Bone marrow (tissue), 2 donors: ENCODE measurements at places on chromosomes 12 and 14.

DNA sequence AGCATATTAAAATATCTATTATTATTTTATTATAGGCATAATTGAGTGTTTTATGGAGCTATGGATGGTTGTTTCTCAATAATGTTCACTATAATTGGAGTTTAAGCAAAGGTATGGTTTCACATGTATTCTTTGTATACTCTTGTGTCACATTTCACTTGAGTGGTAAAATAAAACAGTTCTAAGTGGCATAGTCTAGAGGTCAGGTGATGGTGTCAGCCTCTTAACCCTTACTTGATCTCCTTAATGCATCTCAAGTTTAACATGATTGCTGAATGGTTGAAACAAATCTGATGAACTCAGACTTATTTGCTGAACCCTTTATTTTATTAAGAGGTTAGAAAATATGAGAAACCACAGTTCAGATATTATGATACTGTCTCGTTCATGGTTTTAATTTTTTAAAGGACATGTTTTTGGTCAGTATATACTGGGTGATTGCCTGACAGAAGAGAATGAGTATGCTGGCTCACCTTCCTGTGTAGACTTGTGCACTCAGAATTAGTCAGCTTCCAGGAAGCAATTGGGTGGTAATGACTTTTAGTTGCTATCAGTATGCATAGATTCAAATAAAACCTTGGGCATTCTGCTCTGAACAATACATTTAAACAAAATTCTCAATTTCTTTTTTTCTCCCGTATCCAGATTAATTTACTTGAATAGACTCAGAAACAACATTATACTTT is 464.6 kb downstream of the PCNX1 start:
- no peak for DNase-seq

DNA sequence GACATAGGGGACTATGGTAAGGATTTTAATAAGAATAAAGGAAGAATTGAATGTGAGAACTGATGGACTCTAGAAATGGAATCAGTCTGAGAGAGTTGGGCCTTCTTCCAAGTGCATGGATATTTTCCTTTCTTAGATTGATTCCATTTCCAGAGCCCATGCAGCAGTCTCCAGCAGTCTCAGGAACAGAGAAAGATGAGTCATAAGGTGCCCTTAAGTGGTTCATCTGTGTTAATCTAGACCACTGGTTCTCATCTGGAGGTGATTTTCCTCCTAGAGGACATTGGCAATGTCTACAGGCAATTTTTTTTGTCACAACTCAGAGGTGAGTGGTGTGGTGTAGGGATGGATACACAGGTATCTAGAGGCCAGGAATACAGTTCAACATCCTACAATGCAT is 25.9 kb downstream of the TRIM9 start:
- DNase-seq = no peak

DNA sequence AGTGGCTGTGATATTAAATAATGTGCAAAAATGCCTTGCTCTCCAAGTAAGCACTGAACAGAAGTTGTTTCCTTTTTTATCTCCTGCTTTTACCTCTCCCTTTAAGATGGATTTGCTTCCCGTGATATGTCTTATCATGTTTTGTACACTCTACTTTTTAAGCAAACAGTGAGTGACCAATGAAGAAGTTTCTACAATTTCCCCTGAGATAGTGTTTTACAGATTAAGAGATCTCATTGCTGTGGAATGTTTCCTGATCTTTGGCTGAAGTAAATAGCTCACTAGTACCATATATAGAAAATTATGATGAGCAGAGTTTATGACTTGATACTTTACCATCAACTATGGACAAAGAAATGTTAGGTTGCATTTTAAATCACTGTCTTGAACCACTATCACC is 184.8 kb upstream of the PDE3A start:
- DNase-seq = no peak

DNA sequence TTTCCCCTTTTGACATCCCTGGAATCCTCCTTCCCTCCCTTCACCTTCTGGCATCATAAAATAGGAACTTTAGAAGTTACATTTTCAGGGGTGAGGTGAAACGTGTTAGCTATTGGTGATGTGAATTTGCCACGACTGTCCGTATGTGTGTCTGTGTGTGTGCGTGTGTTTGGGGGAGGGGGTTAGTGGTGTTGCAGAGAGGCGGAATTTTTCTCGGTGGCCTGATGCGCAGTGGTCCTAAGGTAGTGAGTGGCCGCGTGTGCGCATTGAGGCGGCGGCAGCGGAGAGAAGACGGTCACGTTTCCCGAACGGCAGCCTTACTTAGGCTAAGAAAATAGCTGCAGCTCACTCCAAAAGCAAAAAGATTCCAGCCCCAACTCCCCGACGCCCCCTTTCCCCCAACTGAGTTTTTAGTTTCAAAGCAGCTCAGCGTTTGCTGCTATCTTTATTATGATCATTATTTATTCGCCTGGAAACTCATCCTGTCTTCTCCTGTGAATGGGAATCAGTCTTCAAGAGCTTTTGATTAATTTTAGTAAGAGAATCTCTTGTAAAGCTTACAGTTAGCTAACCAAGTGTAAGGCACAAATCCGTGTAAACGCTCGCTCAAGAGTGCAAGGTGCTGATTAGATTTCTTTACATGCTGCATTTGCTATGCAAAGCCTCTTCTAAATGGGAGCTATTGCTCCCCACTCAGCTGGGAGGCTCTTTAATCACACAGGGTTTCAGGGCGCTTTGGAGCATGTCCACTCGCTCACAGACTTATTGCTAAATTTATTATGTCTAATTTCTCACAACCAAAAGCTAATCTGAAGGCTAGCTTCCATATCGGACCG is 4.7 kb downstream of the FLRT2 start:
- no peak for DNase-seq

DNA sequence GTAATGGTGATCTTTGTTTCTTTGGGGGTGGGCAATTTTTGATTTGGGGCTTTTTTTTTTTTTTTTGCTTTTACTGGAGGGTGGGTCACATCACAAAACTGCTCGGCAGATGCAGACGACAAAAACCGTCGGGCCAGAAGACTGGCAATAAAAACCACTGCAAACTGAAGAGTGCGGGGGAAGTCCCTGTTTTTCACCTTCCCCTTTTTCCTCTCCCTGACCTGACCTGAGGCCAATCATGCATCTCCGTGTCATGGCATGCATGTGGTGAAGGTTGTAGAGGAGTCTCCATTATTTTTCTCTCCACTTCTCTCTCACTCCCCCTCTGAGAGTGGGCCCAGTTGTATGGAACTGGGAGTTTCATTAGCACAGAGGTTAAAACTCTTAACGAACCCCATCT is 57.5 kb downstream of the AP5M1 start:
- DNase-seq = no peak

- DNase-seq = no peak
Measured at GRCh38 chr12:62912644-62913043, 22.3 kb downstream of the PPM1H start.

DNA sequence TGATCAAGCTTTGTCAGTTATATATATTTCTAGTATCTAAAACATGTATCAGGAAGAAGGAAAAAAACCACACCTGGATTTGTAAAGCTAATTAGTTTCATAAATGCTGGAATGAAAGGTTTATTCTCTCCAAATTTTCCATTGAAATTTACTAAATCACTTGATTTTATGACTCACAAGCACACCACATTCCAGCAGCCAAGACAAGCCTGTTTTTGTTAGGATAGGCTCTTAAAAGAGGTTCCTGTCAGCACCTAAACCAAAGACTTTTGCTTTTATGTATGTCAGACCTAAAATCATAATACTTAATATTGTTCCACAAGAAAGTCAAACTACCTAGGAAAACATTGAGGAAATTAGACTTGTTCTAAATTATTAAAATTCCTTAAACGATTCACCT is 85.3 kb upstream of the PAWR start:
- no peak for DNase-seq

DNA sequence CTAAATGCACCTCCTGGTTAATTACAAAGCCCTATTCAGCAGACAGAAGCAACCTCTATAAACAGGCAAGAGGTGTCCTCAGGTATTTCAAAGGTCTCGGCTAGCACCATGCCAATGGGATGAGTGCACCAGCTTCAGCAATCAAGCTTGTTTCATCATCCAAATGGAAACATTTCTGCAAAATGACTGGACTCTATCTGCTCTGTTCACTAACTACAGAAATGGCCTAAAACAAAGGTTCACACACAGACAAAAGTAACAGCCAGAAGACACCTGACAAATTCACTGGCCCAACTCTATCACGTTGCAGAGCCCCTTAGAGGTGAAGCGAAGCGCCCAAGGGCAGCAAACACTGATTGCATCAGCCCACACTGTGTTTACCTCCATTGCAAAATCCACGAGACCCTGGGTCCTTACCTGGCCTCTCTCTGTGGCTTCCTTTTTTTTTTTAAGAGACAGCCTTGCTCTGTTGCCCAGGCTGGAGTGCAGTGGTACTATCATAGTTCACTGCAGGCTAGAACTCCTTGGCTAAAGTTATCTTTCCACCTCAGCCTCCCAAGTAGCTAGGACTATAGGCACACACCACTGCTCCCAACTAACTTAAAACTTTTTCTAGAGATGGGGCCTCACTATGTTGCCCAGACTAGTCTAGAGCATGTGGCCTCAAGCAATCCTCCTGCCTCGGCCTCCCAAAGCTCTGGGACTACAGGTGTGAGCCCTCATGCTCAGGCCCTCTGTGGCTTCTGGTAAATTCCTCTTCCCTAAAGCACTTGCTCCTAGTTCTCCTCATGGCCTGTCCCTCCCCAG is 8.5 kb upstream of the SYNE3 start:
- no peak for DNase-seq

GRCh38 chr12:58306266-58307000 is 365.1 kb downstream of the ATP23 start:
- no peak for DNase-seq

DNA sequence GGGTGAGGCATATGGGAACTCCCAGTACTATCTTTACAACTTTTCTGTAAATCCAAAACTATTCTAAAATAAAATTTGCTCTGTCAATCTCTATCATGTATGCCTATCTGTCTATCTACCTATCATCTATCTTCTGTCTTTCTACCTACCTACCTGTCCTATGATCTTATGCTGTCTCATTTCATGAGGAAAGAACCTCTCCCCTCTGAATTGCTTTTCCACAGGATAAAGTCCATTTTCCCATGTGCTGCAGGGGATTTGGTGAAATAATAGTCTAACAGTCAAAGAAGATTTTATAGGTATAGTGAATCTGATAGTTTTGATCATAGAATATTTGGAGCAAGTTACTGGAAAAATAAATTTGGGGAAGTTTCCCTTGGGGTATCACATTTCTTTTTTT is 86.8 kb upstream of the RIC8B start:
- no peak for DNase-seq

- DNase-seq = no peak
Measured at GRCh38 chr14:105315941-105316576, 1.5 kb downstream of the PACS2 start.

- DNase-seq = no peak
Measured at GRCh38 chr12:129819391-129819790, 84.4 kb downstream of the TMEM132D start.

- no peak for DNase-seq
Measured at GRCh38 chr12:80708975-80709328, 1.5 kb downstream of the MYF6 start.

DNA sequence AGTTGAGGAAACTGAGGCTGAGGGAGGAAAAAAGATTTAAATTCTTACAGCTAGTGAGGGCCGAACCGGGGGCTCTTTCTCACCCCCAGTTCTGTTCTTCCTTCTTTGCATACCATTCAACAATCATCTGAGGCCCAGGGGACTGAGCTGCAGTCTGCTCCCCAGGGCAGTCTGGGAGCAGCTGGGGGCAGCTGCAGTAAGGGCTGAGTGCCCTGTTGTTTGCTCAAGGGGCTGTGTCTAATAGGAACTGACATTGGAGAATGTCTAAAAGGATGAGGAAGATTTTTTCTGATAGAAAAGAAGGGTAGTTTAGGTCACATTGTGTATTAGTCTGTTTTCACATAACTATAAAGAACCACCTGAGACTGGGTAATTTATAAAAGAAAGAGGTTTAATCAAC is 42.2 kb downstream of the SLC17A8 start:
- no peak for DNase-seq

DNA sequence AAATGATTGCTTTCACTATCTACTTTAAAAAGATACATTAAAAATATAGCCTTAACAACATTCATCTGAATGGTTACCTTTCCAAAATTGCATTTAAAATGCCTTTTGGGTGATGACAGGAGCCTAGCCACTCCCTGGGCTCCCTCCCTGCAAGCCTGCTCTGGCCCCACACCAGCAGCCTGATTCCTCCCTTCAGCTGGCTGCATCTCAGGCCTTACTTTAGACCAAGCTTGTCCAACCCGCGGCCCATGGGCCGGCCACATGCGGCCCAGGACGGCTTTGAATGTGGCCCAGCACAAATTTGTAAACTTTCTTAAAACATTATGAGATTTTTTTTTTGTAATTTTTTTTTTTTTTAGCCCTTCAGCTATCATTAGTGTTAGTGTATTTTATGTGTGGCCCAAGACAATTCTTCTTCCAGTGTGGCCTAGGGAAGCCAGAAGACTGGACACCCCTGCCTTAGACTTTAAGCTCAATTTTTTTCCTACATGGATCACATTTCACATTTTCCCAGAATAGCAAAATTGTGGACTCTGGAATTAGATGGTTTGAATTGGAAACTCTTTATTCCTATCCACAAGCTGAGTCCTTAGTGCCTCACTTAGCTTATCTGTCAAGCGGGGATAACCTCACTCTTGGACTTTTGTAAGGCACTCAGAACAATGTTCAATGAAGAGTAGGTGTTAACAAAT is 124.4 kb downstream of the MYRFL start:
- DNase-seq = no peak

GRCh38 chr14:67490196-67490595 is 1.7 kb upstream of the TMEM229B start:
- no peak for DNase-seq

GRCh38 chr14:77286576-77286975 is 15.6 kb upstream of the NGB start:
- DNase-seq = no peak

GRCh38 chr12:11674894-11675390 is 25.5 kb downstream of the ETV6 start:
- DNase-seq = no peak

- no peak for DNase-seq
Measured at GRCh38 chr12:58804749-58805148, 115.6 kb downstream of the LRIG3 start.

DNA sequence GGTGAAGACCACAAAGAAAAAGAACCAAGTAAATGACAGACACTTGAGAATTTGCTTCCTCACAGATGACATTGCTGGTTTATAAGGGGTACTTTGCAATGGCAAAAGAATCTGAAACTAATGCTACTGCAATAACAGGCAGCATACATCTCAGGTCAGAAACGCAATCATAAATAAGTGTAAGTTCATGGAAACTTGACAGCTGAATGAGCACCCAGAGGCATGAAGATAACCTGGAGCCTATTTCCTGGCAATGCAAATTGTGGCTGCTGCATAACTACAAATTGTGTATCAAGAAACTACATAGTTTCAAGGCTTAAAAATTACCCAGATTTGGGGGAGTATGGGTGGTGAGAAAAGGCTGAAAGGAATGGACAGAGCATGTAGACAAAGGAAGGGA is 8.5 kb upstream of the MYO1A start:
- no peak for DNase-seq

DNA sequence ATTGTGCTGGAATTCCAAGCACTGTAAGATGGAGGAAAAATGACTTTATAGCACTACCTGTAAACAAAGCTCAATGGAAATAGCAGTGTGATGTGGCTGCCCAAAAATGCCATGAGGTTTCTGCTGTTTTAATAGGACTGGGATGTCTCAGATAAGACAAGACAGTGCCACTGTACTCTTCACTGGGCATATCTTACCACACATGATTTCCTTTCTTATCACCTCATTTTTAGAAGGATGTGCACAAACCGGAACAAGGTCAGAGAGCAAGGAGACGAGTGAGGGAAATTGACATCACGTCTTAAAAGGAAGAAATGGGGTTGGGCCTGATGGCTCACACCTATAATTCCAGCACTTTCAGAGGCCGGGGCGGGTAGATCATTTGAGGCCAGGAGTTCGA is 38.4 kb upstream of the FGD4 start:
- no peak for DNase-seq
